ENCODE measurements at places on chromosomes 11 and 22. TPM values are rescaled to one million over a fixed set of nuclear protein-coding genes. Genes with fewer than 3 reads are reported as not detected.
A peak's percentile ranks its signal among the peaks of the same experiment; 100 is the strongest.

DNA sequence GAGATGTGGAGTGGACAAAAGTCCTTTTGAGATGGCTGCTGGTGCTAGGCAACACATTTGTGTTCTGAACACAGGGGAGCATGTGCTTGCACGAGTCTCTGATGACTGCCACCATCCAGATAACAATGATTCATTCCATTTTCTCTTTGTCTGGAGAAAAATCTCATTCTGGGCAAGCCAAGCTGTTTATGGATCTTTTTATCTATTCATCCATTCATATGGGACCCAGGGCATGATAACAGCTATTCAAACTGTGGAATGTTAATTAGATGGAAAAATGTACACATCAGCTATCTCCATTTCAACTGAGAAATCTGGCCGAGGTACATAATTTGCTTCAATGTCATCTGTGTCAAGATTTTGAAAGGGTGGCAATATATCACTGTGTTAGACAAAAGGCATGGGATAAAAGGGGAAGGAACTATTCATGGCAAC is 117.5 kb upstream of the ZBED5 start:
- no peak for DNase-seq

DNA sequence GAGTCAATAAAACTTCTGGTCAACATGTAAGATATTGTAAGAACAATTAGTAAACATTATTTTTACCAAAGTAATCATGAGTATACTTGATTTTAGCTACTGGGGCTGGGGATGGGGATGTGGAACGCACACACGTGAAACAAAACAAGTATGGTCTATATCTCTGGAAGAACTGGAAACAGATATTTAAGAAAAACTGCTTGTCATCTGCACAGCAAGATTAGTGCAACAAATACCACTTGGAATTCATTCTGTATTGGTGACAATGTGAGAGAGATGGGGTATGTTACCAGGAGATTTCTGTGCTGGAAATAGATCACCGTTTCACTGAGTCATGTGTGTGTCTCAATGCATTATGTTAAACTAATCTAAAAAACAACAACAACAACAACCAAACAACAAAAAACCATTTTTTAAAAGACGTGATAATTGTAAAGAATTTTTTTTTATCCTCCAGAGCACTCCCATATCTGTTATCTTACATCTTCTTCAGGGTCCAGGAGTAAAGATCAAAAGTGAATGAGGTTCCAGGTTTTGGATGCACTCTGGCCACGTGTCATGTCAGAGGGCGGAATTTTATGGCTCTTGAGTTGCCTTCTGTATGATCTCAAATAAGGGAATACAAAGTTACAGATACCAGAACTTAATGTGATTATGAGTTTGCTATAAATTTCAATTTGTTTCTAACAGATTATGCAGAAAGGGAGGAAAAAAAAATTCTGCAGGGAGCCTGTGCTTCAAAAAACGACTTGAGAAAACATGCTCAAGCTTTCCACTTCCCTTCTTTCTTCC is 153.0 kb downstream of the BBOX1 start:
- no peak for DNase-seq

Gene SLC36A4
- total RNA-seq: 14.6 TPM

DNA sequence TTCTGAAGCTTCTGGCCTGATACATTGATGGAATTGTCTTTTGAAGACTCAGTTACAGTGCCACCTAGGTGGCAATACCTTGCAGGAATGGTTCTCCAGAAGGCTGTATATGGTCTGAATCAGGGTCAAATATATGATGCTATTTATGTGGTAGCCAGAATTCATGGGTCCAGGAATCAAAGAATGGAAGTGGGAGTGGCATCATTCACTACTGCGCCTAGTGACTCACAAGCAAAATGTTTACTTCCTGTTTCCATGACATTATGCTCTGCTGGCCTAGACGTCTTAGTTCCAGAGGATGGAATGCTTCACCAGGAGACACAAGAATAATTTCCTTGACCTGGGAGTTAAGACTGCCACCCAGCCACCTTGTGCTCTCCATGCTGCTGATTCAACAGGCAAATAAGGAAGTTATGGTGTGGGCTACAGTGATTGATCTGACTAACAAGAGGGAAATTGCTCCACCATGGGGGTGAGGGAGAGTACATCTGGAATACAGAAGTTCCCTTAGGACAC is 491.8 kb downstream of the ETS1 start:
- DNase-seq: no peak

DNA sequence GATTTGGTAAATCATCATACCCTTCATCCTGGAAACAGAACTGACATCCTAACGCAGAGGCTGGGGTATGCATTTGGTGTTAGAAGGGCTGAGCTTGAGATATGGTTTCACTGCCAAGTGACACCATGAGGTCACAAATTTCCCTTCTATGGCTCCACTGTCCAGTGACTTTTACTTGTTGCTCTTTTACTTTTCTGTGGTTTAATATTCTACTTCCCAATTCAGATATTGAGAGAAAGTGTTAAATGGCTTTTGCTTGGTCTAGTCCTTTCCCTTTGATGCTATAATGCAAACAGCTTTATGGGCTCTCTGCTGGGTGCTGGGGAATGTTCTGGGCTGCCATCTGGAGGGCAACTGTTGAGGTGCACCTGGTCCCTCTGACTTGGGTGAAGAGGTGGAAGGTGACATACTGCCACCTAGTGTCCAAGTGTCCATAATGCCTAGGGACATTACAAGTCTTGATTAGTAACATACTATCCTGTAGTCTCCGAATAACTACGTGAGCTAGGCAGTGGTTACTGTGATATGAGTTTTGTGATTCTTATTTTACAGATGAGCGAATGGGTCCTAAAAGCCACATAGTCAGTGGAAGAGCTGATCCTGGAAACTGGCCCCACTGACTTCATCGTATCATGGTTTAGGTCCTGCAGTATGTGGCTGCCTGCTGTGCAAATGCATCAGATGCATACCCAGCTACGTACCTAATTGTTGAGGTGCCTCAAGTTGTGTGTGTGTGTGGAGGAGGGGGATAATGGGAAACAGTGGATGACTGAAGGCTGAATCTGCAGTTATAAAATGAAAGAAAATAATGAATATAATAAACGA is 149.1 kb upstream of the RAG2 start:
- peak; percentile 72 for DNase-seq

GRCh38 chr22:43031617-43032016 is 16.7 kb upstream of the PACSIN2 start:
- no peak for DNase-seq

GRCh38 chr11:17682848-17683247 is 36.5 kb upstream of the MYOD1 start:
- no peak for DNase-seq

Gene MCHR1
- total RNA-seq: not detected

DNA sequence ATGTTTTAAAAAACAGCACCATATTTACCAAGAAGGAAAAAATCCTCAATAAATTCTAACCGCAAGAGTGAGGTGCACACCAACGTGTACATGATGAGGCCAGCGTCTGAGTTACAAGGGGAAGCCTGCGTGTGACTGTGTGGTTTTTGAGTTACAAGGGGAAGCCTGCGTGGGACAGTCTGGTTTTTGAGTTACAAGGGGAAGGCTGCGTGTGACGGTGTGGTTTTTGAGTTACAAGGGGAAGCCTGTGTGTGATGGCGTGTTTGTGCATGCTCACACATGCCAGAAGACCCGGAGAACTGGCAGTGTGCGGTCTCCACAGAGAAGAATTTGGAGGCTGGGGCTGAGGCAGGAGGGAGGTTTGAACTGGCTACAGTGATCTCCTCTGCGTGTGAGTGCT is 1376.4 kb downstream of the TBC1D22A start:
- no peak for DNase-seq

DNA sequence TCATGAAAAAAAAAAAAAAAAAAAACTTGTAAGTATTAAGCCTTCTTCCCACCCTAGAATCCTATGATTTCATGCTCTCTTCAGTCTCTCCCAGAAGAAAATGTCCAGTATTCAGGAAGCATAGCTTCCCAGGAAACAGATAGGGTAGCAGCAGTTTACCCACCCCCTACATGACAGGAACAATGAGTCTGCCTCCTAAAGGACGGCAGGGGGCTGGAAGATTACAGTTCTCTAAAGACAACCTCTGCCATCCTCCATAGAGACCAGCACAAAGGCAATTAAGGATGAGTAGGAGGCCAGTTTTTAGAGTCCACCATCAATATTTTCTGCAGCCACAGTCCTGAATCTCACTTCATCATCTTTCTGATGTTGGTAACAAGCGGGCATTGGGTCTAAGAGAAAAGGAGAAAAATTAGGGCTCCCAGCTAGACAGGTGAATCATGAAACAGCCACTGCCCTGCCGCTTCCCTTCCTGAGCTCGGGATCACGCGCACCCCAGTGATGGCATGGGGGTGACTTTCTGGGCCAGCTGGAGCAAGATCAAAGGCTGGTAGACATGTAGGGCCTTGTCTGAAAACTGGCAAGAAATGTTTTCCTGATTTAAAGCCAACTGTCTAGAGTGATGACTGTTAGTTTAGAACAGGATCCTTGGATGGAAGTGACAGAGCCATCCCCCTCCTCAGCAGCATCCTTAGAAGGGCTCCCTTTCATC is 322.8 kb downstream of the LARGE1 start:
- DNase-seq: no peak
